ENCODE measurements at places on chromosomes 12 and 14.

- no peak for DNase-seq
These were observed 378.7 kb downstream of the PRKD1 start for GRCh38 chr14:29548948-29549370.

DNA sequence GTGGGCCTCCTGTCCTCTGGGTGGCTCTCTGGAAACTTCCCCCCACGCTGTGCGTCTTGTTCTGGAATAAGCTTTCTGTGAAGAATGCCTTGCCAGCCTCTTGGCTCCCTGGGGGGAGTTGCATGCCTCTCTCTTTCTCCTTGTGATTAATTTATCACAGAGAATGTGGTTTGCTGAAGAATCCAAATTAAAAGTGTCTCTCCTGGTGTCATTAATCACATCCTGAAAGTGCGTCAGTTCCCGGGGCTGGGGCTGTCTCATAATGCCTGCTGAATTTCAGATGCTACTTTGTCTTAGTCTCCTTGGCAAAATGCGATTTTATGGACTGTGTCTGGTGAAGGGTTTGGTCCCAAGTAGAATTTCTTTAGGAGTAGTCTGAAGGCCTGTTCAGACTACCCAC, 787.7 kb upstream of the TMEM132C start:
- no peak for DNase-seq

GRCh38 chr12:83573671-83574070, 887.0 kb downstream of the TMTC2 start:
- no peak for DNase-seq

GRCh38 chr12:55396326-55396725, 4.0 kb upstream of the OR6C65 start:
- no peak for DNase-seq

GRCh38 chr12:27477049-27477448, 30.5 kb downstream of the SMCO2 start:
- DNase-seq: no peak

DNA sequence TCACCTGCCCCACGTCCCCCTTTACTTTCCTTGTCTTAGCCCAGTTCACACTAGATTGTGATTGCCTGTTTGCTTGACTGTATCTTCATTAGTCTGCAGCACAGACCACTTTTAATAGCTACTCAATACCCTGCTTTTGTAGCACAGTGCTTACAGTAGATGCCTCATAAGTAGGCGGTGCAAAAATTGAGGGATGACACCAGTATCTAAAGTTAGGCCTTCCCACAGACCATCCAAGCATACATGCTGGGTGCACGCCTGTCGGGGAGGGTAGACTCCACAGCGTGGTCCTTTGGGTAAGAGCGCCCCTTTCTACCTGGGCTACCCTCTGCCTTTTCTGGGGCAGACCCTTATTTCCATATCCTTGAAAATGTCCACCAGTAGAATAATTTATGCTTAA, 140.8 kb downstream of the GCH1 start:
- DNase-seq: no peak

DNA sequence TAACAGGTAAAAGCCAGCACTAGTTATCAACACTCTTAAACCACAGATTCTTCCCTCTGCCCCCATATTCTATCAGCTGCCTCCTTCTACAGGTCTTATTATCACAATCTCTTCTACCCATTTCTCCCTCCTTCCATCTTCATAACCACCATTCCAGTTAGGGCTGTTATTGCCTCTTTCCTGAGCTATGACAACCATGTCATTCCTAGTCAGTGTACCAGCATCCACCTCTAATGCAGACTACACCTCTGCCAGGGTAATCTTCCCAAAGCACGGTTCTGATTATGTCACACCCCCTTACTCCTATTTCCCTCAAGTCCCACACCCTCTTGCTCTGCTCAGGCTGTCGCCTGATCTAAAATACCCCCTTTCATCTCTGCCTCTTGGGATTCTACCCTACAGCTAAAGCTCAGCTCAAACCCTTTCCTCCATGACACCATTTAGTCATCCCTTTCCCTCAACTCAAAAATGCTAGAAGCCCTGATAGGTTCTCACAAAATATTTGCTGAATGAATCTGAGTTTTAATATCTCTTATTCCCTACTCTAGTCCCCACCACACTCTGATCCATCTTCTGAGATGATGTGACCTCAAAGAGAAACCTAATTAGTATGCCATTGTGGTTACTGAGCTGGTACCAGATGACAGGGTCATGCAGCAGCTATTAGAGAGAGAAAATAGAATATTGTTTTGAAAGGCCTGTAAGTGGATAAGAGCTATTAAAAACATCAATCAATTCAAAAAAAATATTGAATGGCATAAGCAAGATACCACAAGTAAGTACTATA, 11.7 kb downstream of the RACGAP1 start:
- no peak for DNase-seq

GRCh38 chr14:106690333-106690891, 1164.0 kb downstream of the TMEM121 start:
- DNase-seq: no peak

- no peak for DNase-seq
These were observed 52.9 kb downstream of the C12orf42 start for GRCh38 chr12:103442822-103443221.

GRCh38 chr12:15005064-15005463, 32.2 kb downstream of the PDE6H start:
- no peak for DNase-seq
